ENCODE measurements at places on chromosomes 1 and 21. TPM values are rescaled to one million over a fixed set of nuclear protein-coding genes. Genes with fewer than 3 reads are reported as not detected.

DNA sequence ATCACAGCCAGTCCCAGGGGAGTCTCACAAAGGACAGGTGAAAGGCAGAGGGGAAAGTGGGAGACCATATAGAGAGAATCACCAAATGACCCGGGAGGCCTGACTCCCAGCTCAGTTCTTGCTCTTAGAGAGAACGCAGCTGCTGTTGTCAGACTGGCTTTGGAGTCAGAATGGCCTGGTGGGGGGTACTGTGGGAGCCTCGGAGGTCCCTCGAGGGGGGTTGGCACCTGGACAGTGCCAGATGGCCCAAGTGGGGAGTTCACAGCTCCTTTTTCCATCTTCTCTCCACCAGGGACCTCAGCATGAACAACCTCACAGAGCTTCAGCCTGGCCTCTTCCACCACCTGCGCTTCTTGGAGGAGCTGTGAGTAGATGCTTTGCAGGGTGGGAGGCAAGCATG lies 31.5 kb downstream of the LGR6 start:
- no peak for DNase-seq

- no peak for DNase-seq
Observed at GRCh38 chr1:162893612-162893908, 32.6 kb upstream of the CCDC190 start.

GRCh38 chr1:20493839-20494608 lies 8.0 kb upstream of the CAMK2N1 start:
- peak; percentile 79 for DNase-seq

DNA sequence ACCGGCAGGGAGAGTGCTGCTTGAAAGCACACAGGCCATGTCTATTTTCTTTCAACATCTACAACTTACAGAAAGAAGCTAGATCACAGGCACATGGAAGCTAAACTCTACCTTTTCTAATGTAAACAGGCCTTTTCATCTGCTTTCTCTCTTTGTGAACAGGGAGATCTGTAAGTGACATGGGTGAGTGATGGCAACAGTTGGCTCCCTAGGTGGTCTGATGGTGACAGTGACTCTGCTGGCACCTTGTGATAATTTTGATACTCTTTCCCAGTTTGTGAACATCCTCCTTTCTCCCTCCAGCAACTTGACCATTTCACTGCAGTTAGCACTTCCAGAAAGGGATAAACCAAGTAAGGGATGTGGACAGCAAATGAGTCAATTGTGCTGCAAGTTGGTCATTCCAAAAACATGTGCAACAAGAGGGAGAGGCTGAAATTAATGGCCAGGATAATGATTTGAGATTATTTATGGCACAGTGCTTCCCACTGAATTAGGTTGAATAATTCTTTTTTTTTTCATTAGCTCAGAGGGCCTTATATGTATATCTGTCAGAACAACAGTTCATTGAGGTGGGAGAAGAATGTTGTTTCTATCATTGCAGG lies 89.5 kb downstream of the XCL2 start:
- no peak for DNase-seq

GRCh38 chr21:16193496-16194094 lies 463.8 kb downstream of the USP25 start:
- DNase-seq = no peak

- peak; percentile 53 for DNase-seq
Observed at GRCh38 chr1:41672173-41672572, 187.7 kb upstream of the EDN2 start.

Gene CD48
- not detected for total RNA-seq

GRCh38 chr1:230109895-230110667 lies 43.0 kb downstream of the GALNT2 start:
- no peak for DNase-seq

DNA sequence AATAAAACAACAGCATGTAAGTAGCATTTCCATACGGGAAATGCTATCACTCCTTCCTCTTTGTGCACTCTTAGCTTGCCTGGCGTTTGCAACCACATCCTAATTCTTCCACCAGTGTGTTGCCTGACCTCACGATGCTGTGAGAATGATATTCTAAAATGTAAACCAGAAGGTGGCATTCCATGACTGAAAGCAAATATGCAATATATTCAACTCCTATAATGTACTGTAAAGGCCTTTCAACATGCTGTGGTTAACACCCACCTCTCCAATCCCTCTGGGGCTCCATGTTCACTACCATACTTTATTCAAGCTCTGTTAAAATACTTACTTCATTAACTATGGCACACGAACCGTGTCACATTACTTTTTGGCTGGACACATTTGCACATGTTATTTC lies 420.6 kb upstream of the DEPDC1 start:
- DNase-seq = peak; percentile 83

DNA sequence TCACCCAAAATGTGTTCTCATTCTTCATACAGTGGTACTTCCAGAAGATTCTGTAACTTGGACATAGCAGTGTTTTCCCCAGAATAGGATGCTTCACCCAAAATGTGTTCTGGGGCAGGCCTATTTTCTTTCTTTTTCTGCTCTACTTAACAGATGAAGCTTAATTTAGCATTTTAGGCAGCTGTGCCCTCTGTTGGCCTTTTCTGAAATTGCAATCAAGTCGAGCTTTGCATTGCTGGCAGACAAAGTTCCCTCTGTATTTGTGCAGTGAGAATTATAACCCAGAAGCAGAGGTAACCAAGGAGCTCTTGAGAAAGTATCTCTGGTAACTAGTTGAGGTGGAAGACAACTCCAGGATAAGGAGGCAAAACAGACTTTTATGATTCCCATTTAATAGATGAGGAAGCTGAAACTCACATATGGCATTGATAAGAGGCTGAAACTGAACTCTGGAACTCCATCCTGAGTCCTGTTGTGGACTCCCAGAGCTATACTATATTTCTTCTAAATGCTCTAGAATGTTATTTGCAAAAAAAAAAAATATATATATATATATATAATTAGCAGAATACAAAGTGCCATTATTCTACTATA lies 50.3 kb upstream of the L1TD1 start:
- DNase-seq = peak; percentile 44

GRCh38 chr21:34797921-34798535 lies 129.2 kb downstream of the CLIC6 start:
- DNase-seq = no peak

Gene S100A7A
- total RNA-seq = not detected

GRCh38 chr1:93750955-93751354 lies 69.3 kb upstream of the BCAR3 start:
- DNase-seq = no peak

GRCh38 chr1:22794647-22795365 lies 84.2 kb downstream of the EPHB2 start:
- DNase-seq = no peak

GRCh38 chr21:45533361-45533845 lies 8.8 kb downstream of the SLC19A1 start:
- no peak for DNase-seq

Gene PLPPR5
- 0.04 TPM for total RNA-seq

DNA sequence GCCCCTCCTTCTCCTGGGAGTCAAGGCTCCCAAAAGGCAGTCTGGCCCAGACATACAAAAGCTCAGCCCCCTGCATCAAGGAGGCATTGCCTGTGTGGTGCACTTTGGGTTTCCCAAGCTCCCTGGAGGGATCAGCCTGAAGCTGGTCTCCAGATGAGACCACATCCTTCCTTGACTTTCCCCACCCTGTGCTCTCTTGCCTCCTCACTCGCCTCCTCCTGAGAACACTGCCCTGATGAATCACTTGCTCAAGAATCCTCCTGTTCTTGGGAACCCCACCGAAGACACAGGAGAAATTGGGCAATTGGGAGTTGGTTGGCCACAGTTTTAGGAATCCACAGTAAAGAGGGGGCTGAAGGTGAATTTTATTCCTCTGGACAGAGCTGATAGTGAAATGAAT lies 34.8 kb upstream of the LYST start:
- DNase-seq = no peak

DNA sequence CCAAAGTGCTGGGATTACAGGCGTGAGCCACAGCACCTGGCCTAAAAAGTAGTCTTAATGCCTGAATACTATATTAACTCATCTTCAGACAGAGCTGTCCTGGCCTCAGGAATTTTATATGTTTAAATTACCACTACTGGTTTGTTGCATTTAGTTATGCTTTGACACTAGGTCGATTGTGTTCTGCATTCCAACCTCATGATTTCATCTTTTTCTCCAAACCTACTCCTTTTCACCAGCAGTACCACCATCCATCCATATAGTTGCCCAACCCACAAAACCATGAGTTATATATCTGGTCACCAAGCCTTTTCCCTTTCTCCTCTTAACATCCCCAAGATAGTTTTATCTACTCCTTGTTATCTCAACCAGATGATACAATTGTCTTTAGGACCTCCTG lies 22.6 kb downstream of the FMO5 start:
- no peak for DNase-seq

- no peak for DNase-seq
Observed at GRCh38 chr1:238608144-238608543, 717.4 kb upstream of the ZP4 start.

GRCh38 chr1:66787641-66788040 lies 13.4 kb downstream of the INSL5 start:
- no peak for DNase-seq

Gene CDCA8
- total RNA-seq = 28.5 TPM

DNA sequence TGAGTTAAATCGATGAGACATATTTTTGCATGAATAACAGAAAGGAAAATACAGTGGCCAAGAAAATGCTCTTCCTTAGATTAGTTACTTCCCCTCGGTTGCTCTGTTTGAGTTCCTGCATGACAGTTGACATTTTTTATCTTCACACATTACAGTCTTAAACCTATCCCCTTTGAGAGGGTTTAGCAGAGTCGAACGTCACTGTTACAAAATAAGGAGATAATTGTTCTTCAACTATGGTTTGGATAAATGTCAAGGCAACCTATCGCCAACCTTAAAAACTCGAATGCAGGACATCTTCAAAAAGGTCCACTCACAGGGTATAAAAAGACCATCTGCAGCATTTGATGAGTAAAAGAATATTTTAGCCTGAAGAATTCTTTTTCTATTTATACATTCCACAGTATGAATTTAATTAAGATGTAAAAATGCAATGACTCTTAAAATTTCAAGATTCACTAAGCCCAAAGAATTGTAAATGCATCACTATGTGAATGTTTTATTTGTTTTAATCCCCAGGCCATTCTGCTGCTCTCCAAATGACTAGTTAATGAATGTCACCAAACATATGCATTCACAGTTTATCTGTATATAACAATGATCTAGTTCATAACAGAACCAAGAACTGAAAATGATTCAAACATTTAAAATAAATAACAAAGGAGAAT lies 68.9 kb upstream of the COL11A1 start:
- DNase-seq = no peak

DNA sequence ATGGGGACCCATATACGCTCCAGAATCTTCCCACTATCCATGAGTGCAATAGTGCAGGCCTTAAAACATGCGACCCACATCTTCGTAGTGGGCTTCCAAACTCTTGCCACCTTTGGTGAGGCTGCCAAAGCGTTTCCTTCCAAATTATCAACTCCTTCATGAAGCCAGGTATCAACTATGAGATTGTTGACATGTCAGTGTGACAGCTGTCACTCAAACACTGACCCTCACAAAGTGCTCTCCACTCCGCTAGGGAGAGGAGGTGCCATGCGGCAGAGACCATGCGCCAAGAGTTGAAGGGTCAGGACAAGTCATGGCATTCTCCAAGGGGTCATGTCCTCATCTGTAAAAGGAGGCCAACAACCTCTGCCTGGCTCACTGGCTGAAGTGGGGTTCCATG lies 103.3 kb downstream of the SUSD4 start:
- no peak for DNase-seq

Gene ROR1
- 4.1 TPM for total RNA-seq

Gene IRF6
- not detected for total RNA-seq

Data from H4 (cell line).